Fibroblast of lung (primary cell): ENCODE measurements at places on chromosomes 1 and 21.
A peak's percentile ranks its signal among the peaks of the same experiment; 100 is the strongest.

- DNase-seq, result peak; percentile 69
Observed at GRCh38 chr1:221574529-221574928, 167.4 kb downstream of the DUSP10 start.

DNA sequence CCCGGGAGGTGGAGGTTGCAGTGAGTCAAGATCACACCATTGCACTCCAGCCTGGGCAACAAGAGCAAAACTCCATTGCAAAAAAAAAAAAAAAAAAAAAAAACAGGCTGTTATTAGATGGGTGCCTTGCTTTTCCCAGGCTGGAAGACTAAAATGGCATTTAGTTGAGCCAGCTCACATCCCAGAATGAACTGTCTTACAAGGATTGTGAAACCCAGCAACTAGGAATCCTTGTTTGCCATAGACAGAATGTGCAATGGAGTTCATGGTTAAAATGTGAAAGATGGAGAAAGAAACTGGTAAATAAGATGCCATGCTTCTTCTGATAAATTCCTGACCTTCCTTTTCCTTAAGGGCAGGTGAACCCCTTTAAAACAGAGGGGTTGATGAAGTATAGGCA is 215.8 kb upstream of the GREM2 start:
- DNase-seq, result no peak

DNA sequence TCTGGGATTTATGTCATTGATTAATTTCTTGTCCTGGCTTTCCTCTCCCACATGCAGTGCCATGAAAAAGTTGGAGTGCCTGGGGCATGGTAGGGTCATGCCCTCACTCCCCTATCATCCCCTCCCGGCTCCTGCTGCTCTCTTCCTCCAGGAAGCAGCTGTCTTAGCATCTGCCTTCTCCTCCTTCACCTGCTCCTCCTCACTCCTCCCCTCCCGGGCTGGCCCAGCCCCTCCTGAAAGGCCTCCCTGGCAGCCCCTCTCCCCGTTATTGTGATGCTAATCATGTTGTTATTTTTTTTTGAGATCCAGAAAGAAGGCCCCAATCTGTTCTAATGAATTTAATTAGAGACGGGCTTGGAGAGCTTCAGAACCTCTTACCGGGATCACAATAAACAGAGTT is 36.3 kb upstream of the NFASC start:
- no peak for DNase-seq

GRCh38 chr1:34164771-34165391 is at the start of gene CSMD2:
TSS of gene CSMD2 (minus strand) at chr1:34165230. CDS start at chr1:34165097, 133 bp downstream.
- peak; percentile 79 for DNase-seq

DNA sequence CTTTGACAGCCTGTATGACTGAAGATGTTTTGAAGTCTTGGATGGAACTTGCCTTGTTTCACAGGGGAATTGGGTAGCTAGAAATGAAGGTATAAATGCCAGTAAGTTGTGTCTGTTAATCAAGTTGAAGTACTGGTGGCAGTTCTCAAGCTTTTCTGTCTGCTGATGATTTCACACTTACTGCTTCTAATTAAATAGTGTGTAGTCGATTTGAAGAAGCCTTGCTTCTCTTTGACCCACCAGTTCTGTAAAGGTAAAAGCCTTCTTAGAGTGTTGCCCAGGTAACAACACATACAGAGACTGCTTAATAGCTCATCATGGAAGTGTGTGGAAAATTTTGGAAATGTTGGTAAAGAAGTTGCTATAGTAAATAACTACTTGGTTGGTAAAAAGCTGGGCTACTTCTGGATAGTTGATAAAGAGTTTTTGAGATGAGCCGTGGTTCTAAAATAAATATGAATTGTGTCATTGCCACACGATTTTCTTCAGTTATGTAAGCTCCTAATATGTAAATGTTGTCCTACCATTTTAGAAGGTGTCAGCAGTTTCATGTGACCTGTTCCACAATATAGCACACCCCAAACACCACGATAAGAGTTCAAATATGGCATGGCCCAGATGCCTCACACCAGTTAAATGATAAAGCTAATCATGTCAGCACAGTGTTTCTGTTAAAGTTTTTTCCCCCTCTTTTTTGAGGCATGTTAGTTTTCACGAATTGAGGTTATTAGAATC is 7.4 kb downstream of the RABGAP1L start:
- DNase-seq, result no peak

DNA sequence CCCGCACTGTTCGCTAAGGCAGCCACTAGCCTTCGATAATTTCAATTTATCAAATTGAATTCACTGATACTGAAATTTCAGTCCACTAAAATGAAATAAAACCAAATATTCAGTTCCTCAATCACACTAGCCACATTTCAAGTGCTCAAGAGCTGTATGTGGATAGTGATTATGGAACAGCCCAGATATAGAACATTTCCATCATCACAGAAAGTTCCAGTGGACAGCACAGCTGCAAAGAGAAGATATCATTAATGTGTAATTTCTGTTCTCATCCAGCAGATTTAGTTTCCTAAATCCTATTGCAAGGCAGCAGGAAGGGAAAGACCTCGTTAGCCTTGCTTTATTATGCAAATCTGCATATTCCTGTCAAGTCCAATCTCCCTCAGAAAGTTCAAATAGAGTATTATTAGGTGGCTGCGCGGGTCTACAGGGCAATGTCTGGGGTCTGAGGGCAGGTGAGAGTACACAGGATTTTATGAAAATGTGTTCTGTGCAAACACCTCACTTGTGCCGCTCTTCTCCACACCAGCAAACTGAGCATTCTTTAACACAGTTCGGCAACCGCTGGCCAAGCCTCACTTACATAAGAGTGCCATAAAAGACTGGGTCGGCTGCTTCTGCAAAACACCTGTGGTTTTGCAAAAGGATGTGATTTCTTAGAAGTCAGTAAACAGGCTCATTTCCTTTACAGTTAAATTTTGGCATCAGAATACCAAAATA is 22.4 kb downstream of the CAPZB start:
- no peak for DNase-seq

GRCh38 chr1:36198641-36199040 is 25.6 kb upstream of the THRAP3 start:
- DNase-seq, result no peak

- peak; percentile 56 for DNase-seq
Observed at GRCh38 chr1:23984417-23985186, 4.5 kb upstream of the SRSF10 start.

GRCh38 chr1:186858923-186859322 is 30.2 kb downstream of the PLA2G4A start:
- DNase-seq, result no peak

- DNase-seq, result no peak
Observed at GRCh38 chr1:210741564-210741963, 392.4 kb downstream of the KCNH1 start.

DNA sequence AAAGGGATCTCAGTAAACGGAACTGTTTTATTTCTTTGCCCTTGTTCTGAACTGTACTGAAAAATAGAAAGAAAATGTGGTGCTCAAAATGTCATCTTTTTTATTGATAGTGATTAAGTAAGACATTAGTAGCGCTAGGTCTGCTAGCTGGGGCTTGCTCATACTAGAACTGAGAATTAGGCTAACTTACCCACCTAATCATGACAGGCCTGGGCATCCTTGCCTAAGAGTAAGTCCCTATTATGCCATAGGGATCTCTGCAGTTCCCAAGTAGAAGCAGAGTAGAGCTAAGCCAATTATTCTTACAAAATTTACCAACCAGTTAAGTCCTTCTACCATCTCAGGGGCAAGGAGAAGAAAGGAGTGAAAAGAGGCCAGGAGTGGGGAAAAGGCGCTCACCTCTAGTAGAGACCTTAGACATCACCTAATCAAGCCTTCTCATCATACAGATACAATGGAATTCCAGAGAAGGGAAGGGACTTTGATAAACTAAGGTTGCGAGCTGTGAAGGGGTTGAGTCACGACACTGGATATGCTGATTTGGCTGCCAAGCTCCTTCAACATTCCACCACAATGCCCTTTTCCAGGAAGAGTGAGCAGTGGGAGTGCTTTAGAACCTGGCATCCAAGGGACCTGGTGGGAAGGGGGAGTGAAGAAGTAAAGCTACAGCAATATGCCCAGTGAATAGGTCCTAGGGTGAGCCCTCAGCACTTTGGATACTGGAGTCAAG is 27.7 kb upstream of the RPTN start:
- DNase-seq, result no peak

DNA sequence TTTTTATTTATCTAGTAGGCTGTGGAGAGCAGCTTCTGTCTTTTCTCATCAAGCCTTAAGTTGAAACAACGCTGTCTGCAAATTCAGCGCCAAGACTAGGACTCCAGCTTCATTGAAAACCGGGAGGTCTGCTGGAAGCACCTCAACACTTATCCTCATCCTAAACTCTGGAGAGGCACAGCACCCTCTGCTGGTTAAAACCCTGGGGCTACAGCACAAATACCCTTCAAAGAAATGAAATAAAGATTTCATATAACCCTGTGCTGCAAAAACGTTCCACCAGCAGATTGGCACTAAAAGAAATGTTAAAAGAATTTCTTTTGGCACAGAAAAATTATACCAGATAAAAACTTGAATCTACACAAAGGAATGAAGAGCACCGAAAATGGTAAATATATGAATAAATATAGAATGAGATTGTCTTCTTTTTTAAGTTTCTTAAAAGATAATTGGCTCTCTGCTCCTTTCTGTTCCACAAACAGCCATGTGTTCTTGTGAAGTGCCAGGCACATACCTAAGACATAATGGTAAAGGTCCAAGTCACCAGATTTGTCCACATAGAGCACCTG is 227.7 kb upstream of the SAMSN1 start:
- DNase-seq, result no peak

GRCh38 chr1:201849372-201850052 is 20.6 kb downstream of the IPO9 start:
- no peak for DNase-seq

GRCh38 chr1:7567376-7567775 is 203.7 kb upstream of the VAMP3 start:
- DNase-seq, result no peak

DNA sequence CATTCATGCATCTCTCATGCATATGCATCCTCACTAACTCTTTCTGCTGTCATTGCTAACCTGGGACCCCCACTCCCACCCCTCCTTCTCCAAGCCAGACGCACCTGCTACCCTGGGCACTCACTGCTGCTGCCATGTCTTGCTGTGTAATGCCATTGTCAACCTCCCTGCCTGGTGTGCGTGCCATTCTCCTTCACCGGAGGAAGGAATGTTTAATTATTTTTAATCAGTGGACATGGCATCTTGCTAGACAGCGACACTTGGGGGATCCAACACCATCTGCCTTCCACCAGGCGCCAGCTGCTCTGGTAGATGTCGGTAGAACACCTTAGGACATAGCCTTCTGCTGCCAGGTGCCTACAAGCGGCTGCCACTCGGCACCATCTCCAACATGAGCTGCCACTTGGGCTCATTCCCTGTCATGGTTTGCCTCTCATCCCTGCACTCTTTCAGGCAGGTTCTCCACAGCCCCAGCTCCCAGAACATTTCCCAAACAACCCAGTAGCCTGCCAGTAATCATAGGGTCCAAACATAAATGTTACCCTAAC is 306.9 kb downstream of the TTLL7 start:
- no peak for DNase-seq

DNA sequence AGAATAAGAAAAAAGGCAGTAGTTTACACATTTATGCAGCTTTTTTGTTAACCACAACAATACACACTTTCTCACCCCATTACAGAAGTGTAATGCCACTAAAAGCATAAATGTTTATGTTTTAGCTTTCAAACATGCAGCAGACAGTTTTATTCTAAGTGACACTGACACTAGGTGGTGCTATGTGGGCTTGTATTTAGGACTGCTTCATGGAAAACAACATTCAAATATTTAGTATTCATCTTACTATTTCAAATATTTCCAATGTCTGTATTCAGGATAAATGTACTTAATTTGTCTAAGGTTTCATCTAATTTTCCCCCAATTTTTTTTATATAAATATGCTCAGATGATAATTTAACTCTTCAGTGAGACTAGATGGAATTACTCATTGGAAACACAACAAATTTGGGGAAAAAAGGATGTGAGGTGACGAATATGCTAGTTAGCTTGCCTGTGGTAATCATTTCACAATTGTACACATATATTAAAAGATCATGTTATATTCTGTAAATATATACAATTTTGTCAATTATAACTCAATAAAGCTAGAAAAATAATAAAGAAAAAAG is 71.4 kb downstream of the USP1 start:
- DNase-seq, result peak; percentile 42

DNA sequence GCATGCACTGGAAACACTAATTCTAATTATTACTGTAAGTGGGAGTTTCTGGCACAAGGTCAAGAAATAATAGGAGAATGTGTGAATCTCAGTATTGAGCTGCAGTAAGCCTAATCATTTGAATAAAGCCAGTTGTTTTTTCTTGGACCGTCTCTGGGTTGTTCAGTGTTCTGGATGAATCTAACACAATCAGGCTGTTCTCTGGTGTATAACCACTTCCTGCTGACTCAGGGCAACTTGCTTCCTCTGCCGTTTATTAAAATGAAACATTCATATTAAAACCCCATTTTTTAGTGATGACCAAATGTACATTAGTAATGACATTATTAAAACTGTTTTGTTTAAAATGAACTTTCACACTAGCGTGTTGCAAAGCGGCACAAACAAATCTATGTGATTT is 273.1 kb upstream of the SNX7 start:
- DNase-seq, result peak; percentile 84

DNA sequence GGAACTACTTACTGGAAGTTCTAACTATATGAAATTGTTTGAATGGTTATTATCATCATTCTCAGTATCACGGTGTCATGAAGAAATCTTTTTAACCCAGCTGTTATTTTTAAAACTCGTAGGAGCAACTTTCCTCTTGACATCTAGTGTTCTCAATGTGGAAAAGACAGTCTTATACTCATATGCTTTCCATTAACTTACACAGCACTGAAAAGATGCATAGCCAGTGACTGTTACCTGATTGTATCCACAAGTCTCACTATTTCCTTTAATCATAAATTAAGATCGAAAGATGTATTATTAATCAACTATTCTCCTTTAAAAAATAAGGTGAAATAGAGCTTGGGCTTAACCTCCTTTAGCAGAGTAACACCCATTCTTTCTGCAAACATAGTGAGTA is 59.7 kb upstream of the TNFSF4 start:
- DNase-seq, result no peak

DNA sequence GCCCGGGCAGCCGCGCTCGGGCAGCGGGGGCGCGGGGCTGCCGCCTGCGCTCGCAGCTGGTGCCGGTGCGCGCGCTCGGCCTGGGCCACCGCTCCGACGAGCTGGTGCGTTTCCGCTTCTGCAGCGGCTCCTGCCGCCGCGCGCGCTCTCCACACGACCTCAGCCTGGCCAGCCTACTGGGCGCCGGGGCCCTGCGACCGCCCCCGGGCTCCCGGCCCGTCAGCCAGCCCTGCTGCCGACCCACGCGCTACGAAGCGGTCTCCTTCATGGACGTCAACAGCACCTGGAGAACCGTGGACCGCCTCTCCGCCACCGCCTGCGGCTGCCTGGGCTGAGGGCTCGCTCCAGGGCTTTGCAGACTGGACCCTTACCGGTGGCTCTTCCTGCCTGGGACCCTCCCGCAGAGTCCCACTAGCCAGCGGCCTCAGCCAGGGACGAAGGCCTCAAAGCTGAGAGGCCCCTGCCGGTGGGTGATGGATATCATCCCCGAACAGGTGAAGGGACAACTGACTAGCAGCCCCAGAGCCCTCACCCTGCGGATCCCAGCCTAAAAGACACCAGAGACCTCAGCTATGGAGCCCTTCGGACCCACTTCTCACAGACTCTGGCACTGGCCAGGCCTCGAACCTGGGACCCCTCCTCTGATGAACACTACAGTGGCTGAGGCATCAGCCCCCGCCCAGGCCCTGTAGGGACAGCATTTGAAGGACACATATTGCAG is 3.0 kb downstream of the ARTN start:
- DNase-seq, result peak; percentile 21
